Sciatic nerve (tissue), 2 donors: ENCODE measurements at places on chromosomes 11 and 22. TPM values are rescaled to one million over a fixed set of nuclear protein-coding genes. Genes with fewer than 3 reads are reported as not detected.
A peak's percentile ranks its signal among the peaks of the same experiment; 100 is the strongest.

- DNase-seq: no peak
Measured at GRCh38 chr11:83751041-83751440, 464.9 kb upstream of the CCDC90B start.

DNA sequence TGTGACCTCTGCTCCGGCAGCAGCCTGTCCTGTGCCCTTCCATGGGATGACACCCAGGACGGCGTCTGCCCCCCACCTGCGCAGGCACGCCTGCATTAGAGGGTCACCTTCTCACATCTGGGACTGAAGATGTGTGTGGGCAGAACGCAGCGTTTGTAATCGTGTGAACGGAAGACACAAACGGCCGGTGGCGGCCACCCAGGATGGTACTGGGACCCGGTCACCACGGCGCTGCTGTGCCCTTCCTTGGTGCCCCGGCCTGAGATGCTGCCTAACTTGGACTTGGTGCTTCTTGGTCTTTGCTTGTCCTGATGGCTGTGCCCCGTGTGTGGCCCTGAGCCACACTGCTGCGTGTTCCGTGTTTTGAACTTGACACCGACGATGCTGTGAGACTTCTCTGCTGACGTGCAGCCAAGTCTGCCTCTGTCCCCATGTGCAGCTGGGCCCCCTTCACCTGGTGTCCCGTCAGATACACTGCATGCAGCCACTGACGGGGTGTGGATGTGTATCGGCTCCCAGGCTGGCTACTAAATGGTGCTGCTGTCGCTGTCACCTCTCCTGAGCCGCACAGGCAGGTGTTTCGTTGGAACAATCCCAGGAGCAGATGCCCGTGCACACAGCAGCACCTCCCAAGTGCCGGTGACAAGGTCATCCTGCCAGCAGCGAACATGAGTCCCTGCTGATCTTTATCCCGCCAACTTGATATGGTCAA, 21.4 kb downstream of the YPEL1 start:
- no peak for DNase-seq

DNA sequence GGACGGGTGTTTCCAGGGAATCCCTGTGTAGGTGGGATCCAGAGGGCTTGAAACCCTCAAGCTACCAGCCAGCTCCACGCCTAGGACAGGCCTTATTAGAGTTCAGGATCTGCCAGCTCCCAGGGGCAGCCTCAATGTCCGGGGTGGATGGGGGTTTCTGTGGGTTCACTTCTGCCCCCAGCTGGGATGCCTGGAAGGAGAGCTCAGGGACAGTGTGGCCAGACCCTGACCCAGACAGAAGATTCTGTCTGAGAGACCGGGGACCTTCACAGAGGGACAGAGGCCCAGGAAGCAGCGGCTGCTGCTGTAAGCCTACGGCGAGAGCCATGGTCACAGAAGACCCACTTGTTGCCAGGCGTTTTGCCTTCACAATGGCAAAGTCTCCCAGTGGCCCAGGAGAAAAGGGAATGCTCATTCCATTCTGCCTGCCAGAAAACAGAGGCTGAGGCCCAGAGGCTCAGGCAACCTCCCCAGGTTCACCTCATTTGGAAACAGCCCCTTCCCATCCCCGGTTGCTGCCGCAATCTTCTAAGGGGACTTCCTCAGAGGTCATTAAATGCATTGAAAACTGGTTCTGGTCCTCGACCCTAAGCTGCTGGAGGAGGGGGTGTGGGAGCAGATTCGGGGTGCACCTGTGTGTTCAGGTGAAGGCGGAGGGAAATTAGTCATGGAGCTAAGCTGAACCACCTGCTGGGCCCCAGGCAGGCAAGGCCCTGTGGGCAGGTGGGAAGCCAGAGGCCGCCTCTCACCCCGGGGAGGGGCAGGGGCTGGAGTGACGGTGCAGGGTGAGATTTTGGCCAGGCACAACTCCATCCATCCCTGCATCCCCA, 4.9 kb upstream of the KRTAP5-6 start:
- peak; percentile 40 for DNase-seq

DNA sequence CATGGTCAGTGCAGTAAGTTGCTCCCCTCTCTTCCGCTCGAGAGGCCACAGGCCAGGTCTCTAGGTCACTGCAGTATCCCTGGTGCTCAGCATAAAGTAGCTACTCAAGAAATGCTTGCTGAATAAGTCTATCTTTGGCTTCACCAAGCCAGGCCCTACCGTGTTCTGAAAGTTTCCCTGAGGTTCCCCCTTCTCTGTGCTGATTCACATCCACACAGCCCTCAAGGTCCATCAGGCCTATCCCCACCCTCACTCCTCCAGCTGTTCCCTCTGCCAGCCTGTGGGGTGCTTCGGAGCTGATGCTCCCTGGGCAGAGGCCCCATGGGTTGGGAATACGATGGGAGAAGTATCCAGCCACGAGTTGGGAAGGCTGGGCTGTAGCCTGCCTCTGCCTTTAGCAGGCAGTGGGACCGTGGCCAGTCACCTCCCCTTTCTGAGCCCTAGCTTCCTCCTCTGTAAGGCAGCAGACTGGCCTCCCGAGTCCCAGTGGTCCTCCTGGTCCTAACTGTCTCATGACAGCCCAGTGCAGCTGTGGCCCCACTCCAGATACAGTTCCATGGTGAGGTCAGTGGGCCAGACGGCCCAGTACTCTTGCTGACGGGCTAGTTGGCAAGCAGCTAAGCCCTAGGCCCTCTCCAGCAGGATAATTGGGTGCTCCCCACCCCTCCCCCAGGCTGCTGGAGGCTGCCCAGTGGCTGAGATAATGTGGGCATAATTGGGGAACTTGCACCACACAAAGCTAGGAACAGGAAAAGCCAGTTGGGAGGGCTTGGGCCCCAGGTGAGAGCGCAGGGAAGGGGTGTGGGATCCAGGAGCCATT, 48.2 kb downstream of the NECTIN1 start:
- DNase-seq: no peak

- DNase-seq: no peak
Measured at GRCh38 chr11:22194907-22195306, 2.0 kb downstream of the ANO5 start.

- DNase-seq: no peak
Measured at GRCh38 chr11:131303611-131304119, 66.8 kb upstream of the NTM start.

The TP53I11 gene
- total RNA-seq: 101 TPM

DNA sequence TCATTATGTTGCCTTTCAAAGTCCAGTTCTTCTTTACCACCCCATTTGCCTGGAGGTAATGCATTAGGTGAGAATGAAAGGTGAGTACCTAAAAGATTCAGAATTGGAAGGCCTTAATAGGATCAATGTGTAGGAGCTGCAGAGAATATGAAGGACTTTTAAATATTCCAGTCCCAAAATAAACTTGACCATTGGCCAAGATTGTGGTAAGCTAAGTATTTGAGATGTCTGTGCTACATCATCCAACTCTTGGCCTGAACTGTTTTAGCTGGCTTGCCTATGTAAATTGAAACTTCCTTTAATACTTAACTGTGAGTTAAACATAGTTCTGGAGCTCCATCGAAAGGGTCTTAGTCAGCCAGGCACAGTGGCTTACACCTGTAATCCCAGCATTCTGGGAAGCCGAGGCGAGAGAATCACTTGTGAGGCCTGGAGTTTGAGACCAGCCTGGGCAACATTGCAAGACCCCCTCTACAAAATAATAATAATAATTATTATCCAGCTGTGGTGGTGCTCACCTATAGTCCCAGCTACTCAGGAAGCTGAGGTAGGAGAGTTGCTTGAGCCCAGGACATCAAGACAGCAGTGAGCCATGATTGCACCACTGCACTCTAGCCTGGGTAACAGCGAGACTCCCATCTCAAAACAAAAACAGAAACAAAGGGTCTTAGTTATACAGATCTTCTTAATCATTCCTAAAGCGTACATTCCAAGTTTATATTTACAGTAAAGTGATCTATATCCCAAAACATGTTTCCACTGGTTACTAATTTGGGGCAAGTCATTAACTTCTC, 29.8 kb downstream of the MTMR3 start:
- DNase-seq: no peak

The DYNC2H1 gene
- total RNA-seq: 35.4 TPM

- DNase-seq: no peak
Measured at GRCh38 chr11:117706322-117706814, 90.6 kb downstream of the DSCAML1 start.

GRCh38 chr11:70082829-70083228, 4.7 kb downstream of the ANO1 start:
- DNase-seq: no peak

GRCh38 chr11:133520707-133521106, 11.6 kb downstream of the OPCML start:
- DNase-seq: no peak

DNA sequence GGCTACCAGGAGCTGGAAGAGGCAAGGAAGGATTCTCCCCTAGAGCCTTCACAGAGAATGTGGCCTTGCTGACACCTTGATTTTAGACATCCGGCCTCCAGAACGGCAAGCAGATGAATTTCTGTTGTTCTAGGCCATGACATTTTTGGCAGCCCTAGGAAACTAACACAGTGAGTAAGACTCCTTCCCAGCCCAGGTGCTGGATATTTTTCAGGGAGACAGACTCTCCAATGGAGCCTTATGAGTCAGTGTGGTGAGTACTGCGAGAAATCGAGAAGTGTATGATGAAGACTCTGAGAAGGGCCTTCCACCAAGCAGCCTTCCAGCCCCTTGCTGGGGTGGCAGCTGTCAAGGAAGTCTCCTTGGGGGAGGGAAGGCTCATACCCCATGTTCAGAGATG, 114.4 kb downstream of the OSBP2 start:
- no peak for DNase-seq

GRCh38 chr11:41384329-41384728, 75.1 kb downstream of the LRRC4C start:
- no peak for DNase-seq

DNA sequence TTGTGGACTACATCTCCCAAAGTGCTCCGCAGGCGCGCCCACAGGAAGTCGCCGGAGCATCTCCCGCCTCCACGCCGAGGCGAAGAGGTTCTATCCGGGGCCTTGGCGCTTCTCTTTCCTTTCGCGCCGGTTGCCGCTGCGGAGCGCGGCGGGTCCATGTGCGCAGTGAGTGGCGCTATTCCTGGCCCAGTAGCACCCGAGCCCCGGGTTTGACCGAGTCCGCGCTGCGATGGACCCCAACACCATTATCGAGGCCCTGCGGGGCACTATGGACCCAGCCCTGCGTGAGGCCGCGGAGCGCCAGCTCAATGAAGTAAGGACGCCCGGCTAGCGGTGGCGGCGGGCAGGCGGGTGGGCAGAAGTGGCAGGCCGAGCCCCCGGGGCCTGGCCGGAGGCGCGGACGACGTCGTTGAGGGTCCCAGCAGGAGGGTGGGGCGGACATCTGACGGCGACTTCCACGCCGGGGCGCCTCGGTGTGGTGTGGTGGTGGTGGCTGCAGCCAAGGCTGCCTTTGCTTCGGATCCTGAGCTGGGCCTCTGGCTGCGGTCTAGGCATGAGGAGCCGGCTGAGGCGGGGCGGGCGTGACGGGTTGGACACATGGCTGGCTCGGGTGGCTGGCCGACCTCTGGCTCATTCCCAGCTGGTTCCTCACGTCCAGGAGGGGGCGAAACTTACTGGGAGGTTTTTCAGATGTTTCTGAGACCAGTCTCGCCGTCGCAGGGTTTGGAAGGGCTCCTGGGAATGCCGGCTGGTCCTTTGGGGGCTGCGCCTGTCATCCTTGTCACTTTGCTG, at the start of gene IPO7:
IPO7 (plus strand) TSS at position 118 of the 792 bp plus-strand sequence; CDS start at position 230, 112 bp downstream.
- DNase-seq: peak; percentile 92

The MS4A15 gene
- not detected for total RNA-seq

The SCO2 gene
- 1.9 TPM for total RNA-seq

DNA sequence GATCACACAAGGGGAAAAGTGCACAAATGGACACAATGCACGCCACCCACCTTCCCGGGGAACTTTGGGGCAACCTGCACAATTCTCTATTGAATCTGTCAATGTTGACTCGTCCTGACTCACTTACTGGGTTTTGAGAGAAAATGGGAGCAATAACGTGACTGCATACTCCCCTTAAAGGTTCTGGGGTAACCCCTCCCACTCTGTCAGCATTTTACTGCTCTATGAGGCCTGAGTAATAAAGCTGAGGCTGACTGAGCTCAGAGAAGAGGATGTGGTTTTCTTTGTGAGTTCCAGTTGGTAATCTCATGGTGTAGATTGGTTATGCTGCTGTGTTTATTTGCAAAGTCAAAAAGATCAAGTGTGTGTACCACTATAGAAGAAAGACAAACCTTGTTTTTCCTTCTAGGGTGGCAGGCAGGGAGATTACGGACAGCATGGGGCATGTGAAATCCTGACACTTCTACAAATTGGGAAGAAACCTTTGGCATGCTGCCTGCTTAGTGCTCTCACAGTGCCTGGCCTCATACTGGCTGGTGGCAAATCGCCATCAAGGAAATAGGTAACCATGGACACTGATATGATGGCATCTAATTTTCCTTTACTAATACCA, 16.1 kb upstream of the APOA1 start:
- no peak for DNase-seq

GRCh38 chr11:115345361-115345760, 158.9 kb downstream of the CADM1 start:
- no peak for DNase-seq

The ASCC2 gene
- 47.1 TPM for total RNA-seq

The CHST1 gene
- 2.1 TPM for total RNA-seq

The GRAP2 gene
- total RNA-seq: 7.5 TPM

The SYVN1 gene
- total RNA-seq: 75.9 TPM

The C11orf91 gene
- not detected for total RNA-seq

- no peak for DNase-seq
Measured at GRCh38 chr22:26707581-26707980, 50.2 kb downstream of the MIAT start.

GRCh38 chr22:46065691-46066454, 84.5 kb upstream of the PPARA start:
- no peak for DNase-seq

DNA sequence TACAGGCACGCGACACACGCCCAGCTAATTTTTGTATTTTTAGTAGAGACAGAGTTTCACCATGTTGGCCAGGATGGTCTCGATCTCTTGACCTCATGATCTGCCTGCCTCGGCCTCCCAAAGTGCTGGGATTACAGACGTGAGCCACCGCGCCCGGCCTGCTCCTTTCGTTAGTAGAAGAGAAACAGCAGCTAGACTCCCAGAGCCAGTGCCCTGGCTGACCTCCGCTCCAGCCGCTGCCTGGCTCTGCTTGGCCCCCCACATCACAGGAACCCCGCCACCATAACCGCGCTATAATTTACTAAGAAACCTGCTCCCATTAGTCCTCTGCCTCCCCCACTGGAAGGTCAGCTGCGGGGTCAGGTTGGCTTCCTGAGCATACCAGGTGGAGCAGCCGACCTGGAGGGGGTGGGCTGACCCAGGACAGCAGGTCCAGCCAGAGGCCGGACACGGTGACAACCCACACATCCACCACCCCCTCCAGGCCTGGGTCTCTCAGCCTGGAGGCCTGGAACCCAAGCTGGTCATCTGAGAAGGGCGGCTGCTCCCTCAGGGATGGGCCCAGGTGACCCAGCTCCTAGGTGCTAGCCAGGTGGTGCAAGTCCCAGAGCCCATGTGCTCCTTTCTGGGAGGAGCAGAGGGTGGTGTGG, 7.5 kb upstream of the POLDIP3 start:
- DNase-seq: no peak

- DNase-seq: peak; percentile 50
Measured at GRCh38 chr11:61067782-61068446, 34.4 kb upstream of the CD5 start.
